ENCODE measurements at places on chromosomes 3 and 15.

DNA sequence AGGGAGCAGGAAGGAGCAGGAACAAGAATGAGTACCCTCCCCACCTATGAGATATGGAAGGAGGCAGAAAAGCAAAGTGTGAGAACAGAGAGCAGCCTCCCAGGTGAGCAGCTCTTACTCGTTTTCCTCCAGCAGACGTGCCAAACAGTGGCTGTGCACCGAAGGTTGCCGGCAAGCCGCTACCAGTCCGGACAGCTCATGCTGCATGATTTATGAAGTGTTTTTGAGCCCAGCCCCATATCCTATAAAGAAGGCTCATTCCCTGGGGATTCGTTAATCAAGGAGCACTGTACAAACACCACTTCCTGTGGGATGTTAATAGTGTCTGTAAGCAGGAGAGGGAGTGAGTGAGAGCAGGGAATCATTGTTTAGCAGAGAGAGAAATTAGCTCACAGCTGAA is 118.3 kb upstream of the FOXB1 start:
- DNase-seq: no peak

- DNase-seq: no peak
These were observed 11.4 kb downstream of the CEP97 start for GRCh38 chr3:101735833-101736232.

DNA sequence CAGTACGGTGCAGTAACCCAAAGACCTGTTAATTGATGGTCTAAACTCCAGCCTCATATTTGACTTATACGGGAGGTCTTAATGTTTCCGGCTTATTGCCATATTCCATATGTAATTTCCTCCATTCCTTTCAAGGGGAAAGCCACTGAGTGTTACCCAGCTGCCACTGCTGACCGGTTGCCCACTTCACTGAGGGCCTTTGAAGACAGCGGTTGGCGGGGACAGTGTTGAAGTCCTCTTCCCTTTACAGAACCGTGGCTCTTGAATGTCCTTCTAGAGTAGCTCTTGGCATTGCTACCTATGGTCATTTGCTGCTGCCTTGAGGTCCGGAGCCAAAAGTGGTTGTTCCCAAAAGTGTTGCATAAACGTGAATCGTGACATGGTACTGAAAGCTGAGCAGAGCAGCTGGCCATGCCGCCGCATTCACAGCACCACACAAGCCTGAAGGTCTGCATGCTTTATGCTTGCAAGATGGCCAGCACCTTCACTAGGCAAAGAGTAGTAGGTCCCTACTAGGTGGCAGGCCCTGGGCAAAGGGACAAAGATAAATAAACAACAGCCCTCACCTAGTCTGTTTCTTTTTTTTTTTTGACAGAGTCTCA is 51.7 kb upstream of the CTDSPL start:
- DNase-seq: no peak

- no peak for DNase-seq
These were observed 14.1 kb upstream of the ETV5 start for GRCh38 chr3:186123012-186123411.

DNA sequence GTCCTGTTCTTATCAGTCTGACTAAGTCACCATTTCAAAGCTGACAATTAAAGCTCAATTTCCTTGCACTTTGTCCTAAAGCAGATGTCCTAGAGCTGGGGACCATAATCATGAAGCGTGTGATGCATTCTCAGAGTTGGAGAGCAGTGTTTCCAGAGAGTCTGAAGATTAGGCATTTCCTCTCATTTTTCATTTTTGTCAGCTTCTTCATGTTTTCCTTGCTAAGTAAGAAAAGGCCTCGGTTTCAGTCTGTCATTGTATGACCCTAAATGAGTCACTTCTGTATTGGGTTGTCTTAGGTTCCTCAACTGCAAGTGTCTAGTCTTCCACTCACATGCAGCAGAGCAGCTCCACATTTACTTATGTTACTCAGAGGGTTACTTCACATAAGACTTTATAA is 257.2 kb upstream of the TPRG1 start:
- DNase-seq: no peak

DNA sequence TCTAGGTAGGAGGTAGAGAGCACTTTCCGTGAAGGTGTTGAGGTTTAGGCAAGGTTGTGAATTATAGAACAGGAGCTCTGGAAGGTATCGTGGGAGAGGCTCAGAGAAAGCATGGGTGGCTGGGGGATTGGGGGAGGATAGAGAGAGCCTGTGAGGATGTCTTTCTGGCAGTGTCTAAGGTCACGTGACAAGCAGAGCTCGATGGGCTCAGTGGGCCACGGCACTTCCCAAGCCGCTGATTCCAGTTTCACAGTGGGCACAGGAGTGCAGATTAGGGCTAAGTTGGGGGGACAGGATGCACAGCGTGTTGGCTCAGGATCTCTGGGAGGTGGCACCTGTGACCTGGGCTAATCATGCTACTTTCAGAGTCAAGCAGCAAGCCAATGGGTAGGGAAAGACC is 52.0 kb downstream of the CEMIP start:
- DNase-seq: no peak

DNA sequence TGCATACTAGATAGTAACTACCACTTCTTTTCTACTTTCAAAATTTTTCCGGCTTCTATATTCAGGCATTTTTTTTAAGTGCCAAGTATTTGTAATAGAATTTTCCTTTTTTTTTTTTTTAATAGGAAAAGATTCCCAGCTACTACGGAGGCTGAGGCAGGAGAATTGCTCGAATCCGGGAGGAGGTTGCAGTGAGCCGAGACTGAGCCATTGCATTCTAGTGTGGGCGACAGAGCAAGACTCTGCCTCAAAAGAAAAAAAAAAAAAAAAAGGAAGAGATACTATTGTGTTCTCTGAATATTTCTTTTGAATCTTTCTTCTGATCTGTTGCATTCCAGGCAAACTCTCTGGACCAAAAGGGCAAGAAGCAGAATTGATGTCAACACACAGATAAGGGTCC is 557.3 kb downstream of the FGF12 start:
- no peak for DNase-seq

- DNase-seq: no peak
These were observed 39.0 kb upstream of the CBLB start for GRCh38 chr3:105907777-105908176.

- DNase-seq: no peak
These were observed 236.6 kb downstream of the SATB1 start for GRCh38 chr3:18188491-18188890.

DNA sequence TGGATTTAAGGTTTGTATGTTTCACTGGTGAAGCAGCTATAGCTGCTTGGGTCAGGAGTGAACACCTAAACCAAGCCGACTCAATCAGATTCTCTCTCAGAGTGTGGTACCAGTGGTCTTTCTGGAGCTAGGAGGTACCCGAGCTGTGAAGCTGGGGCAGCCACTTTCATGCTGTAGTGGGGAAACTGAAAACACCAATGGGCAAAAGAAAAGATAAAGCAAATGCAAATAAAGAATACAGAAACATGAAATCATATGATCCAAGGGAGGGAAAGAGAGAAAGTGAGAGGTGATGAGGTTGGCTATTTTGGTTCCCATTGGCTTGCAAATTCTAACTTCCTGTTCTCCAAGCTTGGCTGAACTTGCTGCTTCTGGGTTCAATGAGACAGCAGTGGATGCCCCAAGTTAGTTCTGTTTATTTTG is 212.3 kb upstream of the CFAP20DC start:
- no peak for DNase-seq

GRCh38 chr15:92305343-92305742 is 88.3 kb upstream of the ST8SIA2 start:
- no peak for DNase-seq

DNA sequence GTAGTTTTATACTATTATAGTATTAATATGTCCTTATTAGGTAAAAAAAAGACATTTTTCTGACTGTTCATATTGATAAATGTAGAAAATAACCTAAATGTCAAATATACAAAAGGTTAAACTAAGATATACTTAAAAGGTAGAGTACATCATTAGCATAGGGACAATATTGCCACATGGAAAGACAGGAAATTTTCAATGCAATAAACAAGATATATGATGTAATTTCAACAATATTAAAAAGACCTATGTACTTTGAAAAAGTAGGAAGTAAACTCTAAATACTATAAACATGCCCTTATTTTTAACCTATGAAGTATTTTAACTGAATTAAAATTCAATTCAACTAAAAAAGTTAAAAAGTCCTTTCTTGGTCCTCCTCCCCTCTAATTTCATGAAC is 1.9 kb downstream of the SPG11 start:
- DNase-seq: no peak

- no peak for DNase-seq
These were observed 72.8 kb downstream of the UBE3A start for GRCh38 chr15:25366058-25366457.

GRCh38 chr3:141089339-141090152 is 38.4 kb downstream of the SPSB4 start:
- DNase-seq: no peak

GRCh38 chr3:129593230-129593594 is 13.3 kb downstream of the PLXND1 start:
- DNase-seq: no peak

DNA sequence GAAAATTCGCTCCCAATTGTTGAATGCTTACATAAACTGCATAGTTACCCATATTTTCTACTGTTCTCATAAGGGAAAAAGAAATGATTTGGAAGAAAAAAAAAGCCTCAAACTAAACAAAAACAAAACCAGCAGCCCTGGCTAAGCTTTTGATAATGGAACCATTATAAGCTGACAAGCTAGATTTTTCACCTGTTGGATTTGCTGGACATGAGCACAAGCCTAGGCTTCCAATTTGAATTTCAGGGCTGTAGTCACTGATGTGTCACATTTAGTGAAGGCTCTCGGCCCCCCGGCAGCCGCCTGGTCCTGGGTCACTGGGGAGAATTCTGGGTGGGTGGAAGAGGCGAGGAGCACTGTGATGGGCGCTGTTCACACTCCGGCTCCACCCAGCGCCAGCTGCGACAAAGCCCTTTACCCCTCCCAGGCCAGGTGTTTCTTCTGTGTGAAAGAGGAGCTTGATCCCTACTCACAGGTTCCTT is 4.6 kb downstream of the FBXL22 start:
- no peak for DNase-seq

- no peak for DNase-seq
These were observed 442.8 kb upstream of the NECTIN3 start for GRCh38 chr3:110628650-110629301.

GRCh38 chr15:43900996-43901395 is 74.2 kb downstream of the WDR76 start:
- no peak for DNase-seq

- DNase-seq: peak; percentile 74
These were observed 57.9 kb downstream of the TRAK1 start for GRCh38 chr3:42148982-42149432.

GRCh38 chr15:51924156-51925068 is 47.2 kb downstream of the LEO1 start:
- DNase-seq: peak; percentile 32

GRCh38 chr3:42771271-42771670 is 1.8 kb downstream of the CCDC13 start:
- no peak for DNase-seq

DNA sequence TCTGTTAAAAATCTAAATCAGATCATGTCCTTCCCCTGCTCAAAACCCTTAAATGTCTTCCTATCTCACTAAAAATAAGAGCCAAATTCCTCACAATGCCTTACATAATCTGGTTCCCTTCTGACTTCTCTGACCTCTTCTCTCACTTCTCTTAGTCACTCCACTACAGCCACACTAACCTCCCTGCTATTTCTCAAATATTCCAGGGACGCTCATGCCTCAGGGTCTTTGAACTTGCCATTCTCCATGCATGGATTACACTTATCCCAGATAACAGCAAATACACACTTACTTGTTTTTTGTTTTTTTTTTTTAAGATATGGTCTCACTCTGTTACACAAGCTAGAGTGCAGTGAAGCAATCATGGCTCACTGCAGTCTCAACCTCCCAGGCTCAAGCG is 8.5 kb downstream of the TP53BP1 start:
- DNase-seq: no peak

- DNase-seq: peak; percentile 67
These were observed 93.9 kb upstream of the RASGRF1 start for GRCh38 chr15:79184465-79184892.
